Stimulated activated CD4-positive, alpha-beta T cell treated with anti-CD3 and anti-CD28 coated beads, Interleukin-4, amount 100 ng/mL, for 1 hour (primary cell): ENCODE measurements at places on chromosomes 2 and 18.

GRCh38 chr18:9209279-9209678 is 72.7 kb downstream of the ANKRD12 start:
- DNase-seq = no peak

DNA sequence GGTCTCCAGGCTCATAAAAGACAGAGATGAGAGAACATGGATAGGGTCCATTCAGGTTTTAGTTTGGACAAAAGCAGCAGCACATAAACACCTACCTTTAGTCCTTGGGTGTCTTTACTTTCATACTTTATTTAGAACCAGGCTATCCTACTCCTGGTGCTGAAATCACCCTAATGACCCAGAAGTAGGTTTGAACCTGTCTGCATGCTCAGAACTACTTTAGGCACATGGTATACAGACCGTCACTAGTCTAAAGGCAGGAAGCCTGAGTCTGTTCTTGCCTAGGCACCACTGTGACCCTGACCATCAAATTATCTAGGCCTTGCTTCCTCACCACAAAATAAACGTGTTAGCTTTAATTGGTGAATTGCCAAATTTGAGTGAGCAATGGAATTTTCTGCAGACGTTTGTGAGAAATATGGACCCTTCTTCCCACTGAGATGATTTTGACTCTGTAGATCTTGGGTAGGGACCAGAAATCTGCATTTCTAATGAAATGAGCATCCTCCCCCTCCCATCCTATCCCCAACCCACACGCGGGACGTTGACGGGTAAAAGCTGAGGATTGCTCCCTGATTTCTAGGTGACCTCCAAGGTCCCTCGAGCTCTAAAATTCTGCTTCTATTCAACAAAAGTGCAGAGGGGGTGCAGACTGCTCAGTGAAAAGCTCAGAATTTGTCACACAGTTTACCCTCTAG is 75.1 kb downstream of the PLEKHM3 start:
- DNase-seq = no peak

GRCh38 chr2:166133653-166134052 is 5.8 kb upstream of the SCN1A start:
- no peak for DNase-seq

DNA sequence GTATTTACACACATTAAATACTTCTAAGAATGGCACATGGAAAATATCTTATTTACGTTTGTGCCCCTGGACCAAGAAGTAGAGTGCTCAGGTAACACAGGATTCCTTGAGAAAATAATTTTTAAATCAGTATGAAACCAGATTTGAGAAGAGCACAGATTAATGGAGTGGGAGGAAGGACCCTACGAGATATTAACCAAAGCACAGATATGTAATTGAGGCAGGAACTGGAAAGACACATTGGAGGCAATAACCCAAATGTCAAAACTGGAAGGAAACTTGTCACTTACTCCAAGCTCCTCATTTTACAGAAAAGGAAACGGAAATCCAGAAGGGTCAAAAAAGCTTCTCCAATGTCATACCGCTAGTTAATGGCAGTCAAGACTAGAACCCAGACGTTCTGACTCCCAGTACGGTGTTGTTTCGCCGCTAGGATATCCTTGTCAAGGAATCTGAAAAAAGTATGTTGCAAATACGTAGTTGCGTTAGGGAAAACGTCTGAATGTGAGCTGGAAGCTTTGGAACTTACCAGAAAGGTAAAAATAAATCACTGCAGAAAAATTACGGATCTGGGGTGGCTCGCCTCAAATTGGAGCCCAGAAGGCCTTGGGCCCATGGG is 634 bp downstream of the MTIF2 start:
- no peak for DNase-seq

DNA sequence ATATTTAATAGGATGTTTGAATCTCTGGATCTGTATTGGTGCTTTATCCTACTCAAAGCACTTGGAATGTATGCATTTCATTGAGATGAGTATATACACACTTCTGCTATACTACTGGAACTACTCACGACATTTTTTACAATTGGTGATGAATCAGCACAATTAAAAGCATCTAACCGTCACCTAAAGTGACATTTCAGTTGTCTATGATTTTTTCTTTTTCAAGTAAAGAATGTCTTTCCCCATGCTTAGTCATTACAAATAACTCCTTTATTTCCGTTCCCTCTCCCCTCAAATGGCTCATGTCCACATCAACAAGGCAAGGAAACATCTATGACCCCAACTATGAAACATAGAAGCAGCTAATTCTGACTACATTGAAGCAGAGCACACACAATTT is 77.3 kb downstream of the CLIP4 start:
- no peak for DNase-seq

DNA sequence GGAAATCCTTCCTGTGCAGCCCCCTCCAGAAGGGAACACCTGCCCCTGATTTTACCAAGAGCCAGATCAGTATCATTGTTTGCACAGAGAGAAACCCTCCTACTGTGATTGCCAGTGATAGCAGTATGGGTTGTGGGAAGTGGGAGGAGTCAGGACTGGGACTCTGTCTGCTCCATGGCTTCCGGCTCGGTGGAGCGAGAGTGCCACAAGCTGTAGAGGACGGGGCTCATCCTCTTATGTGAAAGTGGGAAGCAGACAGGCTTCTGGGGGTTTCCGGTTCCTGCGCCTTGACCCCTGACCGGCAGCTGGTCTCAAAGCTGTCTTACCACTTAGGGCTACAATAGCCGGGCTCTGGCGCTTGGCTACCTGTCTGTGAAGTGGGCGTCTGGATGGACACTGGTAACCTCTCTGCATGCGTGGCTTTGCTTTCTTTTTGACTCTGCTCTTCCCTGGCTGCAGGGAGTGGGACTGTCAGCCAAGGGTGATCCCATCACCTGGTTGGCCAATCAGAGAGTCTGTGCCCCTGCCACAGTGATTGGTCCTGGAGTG is 79.7 kb downstream of the BCL2L11 start:
- DNase-seq = no peak

- DNase-seq = no peak
Observed at GRCh38 chr2:67515056-67515455, 117.9 kb downstream of the ETAA1 start.

- no peak for DNase-seq
Observed at GRCh38 chr2:54644236-54644635, 79.2 kb upstream of the EML6 start.

DNA sequence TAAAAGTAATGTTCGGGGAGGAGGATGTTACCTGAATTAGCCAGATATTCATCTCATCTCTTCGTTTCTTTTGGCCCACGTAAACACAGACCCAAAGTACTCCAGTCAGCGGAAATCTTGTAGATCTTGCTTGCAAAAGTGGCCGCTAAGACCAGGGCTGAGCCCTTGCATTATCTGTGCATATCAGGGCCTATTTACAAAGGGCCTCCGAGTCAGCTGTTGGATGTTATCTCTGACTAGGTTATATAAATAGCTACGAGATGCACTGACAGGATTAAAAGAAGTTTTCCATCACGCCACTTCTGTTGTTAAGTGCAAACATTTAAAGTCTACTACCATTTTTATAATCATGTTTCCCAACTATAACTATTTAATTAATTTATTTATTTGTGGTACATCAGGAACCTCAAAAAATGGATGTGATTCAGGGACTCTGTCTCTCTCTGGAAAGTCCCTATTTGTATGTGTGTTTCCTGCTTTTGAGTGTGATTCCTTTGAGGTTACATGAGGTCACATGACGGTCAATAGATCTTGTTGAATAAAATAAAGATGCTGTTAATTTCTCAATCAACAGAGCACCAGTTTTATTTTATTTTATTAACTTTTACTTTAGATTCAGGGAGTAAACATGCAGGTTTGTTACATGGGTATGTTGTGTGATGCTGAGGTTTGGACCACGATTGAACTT is 46.8 kb upstream of the MBOAT2 start:
- no peak for DNase-seq

DNA sequence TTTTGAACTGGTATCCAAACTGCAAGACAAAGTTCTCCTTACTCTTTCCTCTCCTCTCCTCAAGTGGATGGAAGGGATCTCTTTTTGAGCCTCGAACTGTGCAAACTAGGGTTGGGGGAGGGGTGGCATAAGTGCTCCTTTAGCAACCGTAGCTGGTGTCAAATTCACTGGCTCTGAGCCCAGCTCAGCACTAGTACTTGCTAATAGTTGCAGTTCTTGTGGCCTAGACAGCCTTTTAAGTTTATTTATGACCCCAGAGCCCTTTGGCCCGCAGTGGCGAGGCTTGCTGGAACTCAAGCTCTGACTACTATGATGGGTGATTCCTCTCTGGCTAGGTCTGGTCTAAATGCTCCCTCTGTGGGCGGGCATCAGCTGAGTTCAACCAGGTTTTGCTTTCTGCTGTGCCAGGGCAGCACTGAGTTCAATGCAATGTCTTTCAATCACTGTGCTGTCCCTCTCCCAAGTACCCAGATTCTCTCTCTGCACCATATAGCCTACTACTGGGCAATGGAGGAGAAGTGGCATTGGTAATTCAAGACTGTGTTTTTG is 528.4 kb upstream of the SYT4 start:
- DNase-seq = no peak

DNA sequence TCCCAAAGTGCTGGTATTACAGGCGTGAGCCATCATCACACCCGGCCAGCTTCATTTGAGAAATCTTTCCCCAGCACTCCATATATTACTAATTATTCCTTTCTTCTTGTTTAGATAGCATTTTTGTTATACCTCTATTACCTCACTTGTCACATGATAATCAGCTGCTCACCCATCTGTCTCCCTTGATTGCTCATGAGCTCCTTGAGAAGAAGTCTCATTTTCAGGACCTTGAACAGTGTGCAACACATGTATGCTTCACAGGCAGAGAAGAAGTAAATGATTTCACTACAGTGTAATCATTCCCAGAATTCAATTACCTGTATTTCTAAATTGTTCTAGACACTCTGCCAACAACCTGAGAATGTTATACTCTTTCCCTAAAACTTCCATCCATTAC is 6.2 kb downstream of the PAIP2B start:
- DNase-seq = no peak

DNA sequence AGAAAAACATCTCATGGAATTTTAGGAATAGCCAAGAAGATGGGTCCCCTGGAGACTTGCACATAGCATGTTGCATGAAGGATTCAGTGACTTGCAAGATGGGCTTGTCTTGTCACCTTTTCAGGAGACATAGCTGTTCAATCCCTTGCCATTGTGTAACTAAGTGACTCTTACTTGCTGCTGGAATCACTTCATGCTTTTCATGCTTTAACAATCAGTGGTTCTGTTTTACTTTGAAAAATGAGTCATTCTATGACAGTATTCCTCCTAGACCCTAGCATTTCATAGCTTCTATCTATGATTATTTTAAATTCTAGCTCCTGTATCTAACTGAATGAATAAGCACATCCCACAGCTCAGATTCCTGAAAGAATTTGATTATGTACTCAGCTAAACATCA is 2.8 kb downstream of the KYNU start:
- no peak for DNase-seq

DNA sequence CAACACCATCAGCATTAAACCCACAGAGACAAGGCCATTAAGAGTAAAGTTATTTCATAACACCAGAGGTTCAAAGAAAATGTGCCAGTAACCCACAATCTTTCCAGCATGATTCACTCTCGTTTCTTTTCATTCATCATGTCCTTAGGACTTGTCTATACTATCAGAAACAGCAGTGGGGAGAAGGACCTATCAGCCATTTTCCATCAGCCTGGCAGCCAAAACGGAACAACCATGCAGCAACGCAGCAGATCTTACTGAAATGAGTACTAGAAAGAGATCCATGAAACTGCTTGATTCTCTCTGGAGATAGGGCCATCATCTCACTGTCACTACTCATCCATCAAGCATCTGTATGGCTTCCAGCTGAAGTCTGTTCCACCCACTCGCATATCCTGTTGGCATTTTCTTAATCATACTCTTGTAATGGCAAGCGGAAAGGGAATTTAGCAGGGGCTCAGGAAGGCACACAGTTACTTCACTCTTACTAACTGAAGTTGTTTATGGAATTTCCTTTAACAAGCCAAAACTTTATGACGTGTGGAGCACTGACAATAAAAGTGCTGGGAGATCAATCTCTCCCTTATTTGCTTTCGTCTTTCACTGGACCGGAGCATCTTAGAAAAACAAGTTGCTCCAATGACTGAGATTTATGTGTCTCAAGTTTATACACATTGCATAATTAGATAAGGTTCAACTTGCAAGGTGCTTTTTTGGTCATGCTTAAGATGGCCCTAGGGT is 69.7 kb downstream of the EPHA4 start:
- DNase-seq = no peak

- DNase-seq = no peak
Observed at GRCh38 chr18:46324087-46324955, 220.1 kb downstream of the HAUS1 start.

GRCh38 chr2:55311444-55311870 is 42.4 kb upstream of the MTIF2 start:
- DNase-seq = peak; percentile 9

DNA sequence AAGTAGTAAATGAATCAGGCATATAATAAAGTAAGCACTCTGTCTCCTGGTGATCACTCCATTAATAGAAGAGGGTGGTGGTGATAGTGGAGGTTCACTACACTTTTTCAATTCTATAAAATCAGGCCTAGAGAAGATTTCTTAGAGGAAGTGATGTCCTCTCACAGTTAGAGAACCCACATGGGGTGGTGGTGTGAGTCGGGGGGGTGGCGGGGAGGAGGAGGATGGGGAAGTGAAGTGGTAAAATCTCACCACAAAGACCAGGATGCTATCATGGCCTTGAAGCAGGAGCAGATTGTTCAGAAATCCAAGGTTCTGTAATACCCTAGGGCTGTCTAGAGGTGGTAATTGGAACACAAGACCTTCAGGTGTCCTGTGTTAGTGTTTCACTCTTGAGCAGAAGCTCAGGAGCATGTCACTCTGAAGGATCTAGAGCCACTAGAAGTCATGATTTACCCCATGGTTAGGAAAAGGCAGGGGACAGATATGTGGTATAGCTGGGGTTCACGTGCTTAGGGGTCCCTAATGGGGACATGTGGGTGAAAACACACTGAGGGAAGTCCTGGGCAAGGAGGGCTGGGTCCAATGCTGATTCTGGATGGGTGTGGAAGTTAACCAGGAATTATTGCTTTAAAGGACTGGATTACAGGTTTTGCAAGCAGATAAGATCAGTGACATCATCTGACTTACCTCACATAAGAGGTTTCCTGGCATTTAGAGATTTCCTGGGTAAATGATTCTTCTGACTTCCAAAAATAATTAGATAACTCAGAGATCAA is 31.0 kb downstream of the RNF125 start:
- peak; percentile 22 for DNase-seq

DNA sequence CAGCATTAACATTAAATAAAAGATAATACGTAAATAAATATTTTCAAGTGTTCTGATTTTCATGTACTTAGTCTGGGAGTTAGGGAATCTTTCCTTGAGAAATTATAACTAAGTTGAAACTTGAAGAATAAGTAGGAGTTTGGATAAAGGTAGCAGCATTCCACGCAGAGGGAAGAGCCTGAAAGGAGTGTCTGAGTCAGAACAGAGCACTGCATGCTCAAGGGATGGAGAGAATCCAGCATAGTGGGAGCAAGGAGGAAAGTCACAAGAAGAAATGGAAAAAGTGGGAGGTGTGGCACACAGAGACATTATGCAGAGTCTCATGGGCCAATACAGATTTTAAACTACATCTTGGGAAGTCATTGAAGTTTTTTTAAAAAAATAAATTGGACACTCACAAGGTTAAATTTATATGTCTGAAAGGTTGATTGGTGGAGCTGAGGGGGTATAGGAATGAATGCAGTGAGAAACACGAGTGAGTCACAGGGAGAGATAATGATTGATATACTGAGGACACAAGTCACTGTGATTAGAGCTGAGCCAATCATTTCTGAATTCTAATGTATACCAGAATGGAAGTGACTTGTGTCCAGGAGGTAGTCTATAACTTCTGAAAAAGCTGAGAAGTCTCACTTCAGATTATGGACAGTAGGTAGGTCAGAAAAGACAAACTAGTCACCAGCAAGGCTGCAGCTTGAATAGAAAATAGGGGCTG is 66.9 kb downstream of the ICOS start:
- DNase-seq = no peak

- DNase-seq = no peak
Observed at GRCh38 chr2:86234563-86235131, 35.4 kb downstream of the MRPL35 start.
